ENCODE measurements at places on chromosomes 5 and 9.

DNA sequence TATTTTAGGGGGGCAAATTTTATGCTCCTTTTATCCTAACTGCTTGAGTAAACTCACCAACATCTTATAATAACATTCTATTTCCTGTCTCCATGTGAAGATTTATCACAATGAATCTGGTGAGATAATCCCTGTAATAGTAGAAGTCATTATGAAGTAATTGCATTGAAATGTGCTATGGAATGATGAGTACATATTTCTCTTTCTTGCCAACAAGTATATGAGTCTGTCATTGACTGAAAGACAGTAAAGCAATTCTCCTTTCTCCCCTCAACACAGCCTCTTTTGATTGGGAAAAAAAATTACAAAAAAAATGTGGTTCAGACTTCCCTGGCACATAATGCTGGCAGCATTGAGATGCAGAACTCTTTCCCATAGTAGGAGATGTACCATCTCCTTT is 459.2 kb upstream of the RGMB start:
- DNase-seq: peak; percentile 96

DNA sequence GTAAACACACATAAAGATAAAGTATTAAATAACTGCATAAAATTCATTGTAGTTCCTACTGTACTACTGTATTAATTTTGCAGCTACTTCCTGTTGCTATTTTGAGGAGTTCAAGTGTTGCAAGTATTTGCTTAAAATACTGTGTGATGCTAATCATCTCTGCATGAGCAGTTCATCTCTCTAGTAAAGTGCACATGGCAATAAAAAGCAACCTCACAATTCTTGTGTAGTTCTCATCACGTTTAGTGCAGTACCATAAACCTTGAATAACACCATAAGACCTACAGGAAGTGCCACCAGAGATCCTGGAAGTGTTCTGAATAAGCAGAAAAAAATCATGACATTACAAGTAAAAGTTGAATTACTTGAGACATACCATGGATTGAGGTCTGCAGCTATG is 34.6 kb downstream of the CPLANE1 start:
- DNase-seq: no peak

DNA sequence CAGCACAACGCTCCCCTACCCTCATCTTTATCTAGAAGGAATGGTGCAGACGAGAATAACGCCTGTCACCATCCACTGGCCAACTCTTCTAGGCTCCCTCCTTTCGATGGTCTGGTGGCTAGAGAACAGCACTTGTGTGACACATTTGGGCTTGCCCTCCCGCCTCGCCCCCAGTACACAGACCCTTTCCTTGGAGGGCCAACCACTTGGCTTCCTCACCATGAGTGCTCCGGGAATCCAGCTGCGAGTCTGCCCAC is 1.4 kb downstream of the GNAQ start:
- peak; percentile 24 for DNase-seq

DNA sequence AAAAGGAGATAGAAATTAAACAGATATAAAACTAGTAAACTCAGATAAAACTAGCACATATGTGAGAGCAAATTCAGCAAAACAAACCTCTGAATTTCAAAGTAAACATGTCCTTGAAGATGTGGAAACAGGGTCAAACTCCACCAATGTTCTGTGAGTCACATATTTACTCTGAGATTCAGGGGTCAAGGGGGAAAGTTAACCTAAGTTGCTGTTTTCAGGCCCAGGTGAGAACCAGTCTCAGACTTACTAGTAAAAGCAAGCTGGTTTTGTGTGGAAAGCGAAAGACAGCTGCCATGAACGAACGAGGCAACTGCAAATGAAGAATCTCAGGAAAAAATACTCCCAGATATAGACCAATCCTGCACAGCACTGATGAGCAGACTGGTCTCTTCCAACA is 29.0 kb downstream of the PSMB7 start:
- no peak for DNase-seq

DNA sequence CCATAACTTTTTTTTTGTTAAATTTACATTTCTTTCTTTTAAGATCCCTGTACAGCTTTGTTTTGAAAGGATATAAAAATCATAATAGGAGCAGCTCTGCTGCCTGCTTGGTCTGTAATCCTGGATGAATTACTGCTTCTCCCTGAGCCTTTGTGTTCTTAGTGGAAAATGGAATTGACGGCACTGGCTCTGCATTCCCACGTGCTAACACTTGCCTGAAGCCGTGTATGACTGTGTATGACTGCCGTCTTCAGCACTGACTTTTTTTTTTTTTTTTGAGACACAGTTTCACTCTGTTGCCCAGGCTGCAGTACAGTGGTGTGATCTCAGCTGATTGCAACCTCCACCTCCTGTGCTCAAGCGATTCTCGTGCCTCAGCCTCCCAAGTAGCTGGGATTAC is 4.8 kb downstream of the THG1L start:
- DNase-seq: no peak

DNA sequence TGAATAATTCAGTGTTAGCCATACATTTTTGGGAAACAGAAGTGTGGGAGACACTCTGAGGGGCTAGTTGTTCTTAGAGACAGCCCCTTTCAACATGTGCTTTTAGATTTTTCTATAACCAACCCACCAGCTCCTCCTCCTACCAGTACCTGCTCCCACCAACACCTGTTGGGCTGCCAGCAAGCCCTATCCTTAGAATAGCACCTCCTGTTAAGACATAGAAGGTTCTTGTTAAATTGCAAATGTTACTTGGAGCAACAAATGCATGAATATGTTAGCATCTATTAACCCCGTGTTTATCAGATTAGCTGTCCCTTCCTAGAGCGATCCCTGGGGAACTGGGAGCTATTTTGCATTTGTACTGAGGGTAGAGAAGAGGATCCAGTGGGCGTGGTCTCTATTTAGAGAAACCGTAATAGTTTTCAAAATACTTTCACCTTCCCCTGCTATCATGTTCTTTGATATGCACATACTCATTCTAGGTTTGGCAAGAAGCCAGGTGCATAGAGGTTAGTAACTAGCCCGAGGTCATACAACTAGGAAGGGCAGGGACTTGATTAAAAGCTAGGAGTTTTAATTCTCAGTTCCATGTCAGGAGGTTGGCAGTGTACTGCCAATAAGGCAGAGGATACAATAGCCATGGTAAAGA is 334.4 kb downstream of the KCTD16 start:
- no peak for DNase-seq

GRCh38 chr9:114908805-114909448 is 21.5 kb downstream of the TNFSF8 start:
- no peak for DNase-seq

GRCh38 chr9:110156416-110156815 is 51.5 kb downstream of the C9orf152 start:
- DNase-seq: no peak

DNA sequence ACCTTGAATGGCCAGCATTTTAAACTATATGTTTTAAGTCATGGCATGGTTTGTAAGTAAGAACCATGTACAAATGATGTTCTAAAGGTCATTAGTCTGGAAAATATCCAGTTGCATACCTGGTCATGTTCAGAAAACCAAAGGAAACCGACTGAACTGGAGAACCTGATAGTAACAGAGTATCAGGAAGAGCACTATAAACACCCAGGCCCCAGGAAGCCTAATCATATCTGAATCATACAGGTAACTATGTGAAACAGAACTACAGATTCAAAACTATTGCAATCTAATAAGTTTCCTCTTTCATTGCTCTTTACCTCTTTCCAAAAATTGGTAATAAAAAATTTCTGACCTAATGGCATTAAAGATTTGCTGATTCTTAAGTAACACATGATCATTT is 500.3 kb downstream of the ARHGEF28 start:
- DNase-seq: no peak

GRCh38 chr5:154409230-154409840 is 36.5 kb upstream of the SAP30L start:
- DNase-seq: no peak

GRCh38 chr9:115437418-115437817 is 319.5 kb upstream of the TNC start:
- no peak for DNase-seq

- no peak for DNase-seq
Measured at GRCh38 chr5:145658435-145658834, 176.7 kb downstream of the PRELID2 start.

GRCh38 chr5:61228691-61229280 is 66.5 kb upstream of the SMIM15 start:
- DNase-seq: peak; percentile 87

- peak; percentile 8 for DNase-seq
Measured at GRCh38 chr5:52784737-52785136, 3.0 kb upstream of the ITGA1 start.

DNA sequence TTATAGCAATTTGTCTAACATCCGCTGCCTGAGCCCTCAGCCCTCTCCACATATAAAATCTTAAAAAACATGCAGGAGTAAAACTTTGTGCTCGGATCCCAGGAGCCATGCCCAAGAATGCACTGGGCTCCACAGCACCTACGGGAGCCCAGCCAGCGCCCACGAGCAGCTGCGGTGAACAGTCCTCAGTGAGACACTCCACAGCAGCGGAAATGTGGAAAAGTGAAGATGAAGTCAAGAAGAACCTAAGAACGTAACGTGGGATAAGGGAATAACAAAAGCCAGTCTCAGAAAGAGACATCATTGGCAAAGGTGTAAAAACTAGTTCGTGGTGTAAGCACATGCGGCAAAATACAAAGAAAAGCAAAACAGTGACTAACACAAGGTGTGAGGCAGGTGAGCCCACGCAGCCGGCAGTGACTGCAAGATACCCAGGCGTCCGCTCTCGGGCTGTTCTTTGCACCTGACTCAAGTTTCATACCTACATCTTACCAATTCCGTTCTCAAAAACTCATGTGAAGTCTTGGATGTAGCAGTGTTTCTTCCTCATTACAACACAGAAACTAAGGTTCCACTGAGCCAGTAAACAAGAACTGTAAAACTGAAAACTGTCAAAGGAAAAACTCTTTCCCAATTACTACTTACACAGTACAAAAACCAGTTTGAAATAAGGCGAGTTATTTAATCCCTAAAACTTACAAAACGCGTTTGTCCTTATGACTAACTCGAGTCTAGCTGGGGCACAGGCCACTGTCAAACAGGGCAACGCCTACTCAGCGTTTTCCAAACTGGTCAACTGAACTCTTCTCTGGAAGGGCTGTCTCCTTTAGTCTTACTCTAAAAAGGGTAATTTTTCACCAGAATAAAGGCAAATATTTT is 1.7 kb downstream of the CAMSAP1 start:
- no peak for DNase-seq

GRCh38 chr9:13735181-13735580 is 455.7 kb upstream of the MPDZ start:
- no peak for DNase-seq

DNA sequence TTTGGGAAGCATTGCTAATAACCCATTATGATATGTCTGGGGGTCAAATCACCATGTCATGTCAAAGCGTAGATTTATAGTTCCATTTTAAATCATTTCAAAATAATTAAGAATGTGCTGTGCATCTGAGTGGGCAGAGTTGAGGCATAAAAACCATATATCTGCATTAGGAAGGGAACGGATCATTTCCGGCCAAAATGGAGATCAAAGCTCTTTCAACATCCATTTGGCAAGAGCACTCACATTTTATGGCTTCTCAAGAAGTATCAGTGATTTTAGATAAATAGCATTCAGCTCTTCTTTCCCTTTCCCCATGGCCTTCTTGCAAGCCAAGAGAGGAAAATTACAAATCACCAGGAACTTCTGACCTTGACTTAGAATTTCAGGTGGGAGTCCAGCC is 89.9 kb downstream of the HSPA4 start:
- DNase-seq: no peak

DNA sequence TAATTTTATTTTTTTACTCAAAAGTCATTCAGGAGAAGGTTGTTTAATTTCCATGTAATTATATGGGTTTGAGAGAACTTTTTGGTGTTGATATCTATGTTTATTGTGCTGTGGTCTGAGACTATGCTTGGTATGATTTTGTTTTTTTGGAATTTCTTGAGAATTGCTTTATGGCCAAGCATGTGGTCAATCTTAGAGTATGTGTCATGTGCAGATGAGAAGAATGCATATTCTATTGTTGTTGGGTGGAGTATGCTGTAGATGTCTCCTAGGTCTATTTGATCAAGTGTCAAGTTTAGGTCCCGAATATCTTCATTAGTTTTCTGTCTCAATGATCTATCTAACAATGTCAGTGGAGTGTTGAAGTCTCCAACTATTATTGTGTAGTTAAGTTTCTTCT is 134.9 kb downstream of the HMHB1 start:
- DNase-seq: no peak

- DNase-seq: no peak
Measured at GRCh38 chr5:83516377-83516776, 44.8 kb downstream of the VCAN start.

GRCh38 chr5:18687429-18687828 is 1053.2 kb downstream of the TAF11L14 start:
- no peak for DNase-seq

DNA sequence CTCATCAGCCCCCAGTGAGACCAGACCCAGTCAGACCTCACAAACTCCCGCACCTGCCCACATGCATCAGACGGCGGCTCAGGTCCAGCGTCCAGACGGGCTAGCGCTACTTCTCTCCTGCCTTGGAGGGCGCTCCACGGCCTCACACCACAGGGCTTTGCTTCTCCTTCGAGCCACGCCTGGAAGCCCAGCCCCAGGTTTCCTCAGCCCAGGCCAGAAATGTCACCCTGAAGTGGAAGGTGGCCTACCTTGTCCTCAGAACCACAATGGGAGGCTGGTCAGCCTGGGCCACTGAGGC is 2.8 kb downstream of the NACC2 start:
- DNase-seq: no peak

GRCh38 chr9:37952731-37953130 is 48.8 kb upstream of the SLC25A51 start:
- DNase-seq: peak; percentile 65

- DNase-seq: no peak
Measured at GRCh38 chr5:76365561-76365960, 37.5 kb upstream of the IQGAP2 start.

DNA sequence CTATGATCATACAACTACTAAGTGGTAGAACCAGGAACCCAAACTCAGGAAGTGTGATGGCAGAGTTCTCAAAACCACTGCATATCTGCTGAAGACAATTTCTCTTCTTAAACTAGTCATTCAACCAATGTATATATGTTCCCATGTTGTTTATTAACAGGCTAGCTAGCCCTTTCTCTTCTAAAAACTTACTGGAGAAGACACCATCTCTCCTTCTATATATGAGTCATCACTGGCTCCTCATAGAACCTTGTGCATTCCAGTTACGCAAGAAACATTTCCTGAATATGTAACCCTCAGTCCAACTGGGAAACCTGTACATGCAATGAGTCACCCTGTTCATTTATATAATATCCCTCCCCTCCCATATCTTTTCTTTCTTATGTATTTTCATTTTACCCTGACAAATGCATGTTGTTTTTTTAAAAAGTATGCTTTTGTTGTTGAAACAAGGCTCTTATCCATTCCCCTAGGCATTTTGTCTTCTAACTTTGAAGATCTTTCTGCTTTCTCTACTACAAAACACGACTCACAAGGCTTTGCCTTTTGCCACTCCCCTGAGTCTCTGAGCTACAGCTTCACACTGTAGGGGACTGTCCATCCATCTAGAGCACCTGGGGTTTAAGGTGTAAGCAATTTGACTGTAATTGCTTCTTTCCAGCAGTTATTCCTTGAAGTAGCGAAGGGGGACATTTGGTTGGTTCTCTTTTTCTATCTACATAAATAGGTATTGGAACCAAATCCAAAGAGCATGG is 119.5 kb downstream of the ANXA1 start:
- peak; percentile 92 for DNase-seq

GRCh38 chr9:21968331-21969010 is 25.7 kb downstream of the CDKN2A start:
- DNase-seq: no peak

Measured in HT1080 (cell line).